ENCODE measurements at places on chromosomes 5 and 9.
A peak's percentile ranks its signal among the peaks of the same experiment; 100 is the strongest.

DNA sequence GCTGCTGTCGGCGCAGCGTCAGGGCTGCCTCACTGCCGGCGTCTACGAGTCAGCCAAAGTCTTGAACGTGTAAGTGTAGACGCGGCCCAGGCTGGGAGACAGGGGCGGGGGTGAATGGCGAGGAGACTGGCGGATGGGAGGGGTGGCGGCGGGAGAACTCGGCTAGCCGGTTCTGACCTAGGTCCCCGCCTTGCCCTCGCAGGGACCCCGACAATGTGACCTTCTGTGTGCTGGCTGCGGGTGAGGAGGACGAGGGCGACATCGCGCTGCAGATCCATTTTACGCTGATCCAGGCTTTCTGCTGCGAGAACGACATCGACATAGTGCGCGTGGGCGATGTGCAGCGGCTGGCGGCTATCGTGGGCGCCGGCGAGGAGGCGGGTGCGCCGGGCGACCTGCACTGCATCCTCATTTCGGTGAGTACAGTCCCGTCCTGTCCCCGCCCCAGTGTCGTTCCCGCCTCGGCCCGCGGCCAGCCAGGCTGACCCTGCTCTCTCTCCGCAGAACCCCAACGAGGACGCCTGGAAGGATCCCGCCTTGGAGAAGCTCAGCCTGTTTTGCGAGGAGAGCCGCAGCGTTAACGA is 745 bp downstream of the GADD45G start:
- DNase-seq: peak; percentile 62

DNA sequence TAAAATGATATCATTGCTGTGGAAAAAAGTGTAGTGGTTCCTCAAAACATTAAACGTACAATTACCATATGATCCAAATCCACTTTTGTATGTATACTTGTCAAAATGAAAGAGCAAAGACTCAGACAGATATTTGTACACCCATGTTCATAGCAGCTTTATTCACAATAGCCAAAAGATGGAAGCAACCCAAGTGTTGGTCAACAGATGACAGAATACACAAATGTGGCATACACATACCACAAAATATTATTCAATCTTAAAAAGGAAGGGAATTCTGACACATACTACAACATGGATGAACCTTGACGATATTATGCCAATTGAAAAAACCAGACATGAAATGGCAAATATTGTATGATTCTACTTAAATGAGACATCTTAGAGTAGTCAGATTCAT is 524.5 kb upstream of the WWC1 start:
- no peak for DNase-seq

DNA sequence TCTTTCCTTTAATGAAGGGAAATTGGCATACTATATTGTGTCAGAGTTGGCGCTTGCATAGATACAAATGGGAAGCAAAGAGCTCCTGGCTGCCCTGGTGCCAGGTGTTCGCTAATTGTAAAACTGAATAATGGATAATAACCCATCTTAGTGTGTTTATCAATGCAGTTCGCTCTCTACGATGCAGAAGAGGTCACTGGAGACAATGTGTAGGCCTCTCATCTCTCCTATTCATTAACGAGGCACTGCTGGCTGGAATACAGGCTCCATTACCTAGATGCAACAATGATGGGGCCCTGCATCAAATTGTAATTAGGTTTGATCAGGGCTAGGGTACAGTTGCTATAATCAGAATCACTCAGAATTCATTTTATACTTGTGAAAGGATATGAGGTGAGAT is 171.0 kb downstream of the RMI1 start:
- no peak for DNase-seq

- no peak for DNase-seq
These were observed 47.5 kb downstream of the NEURL1B start for GRCh38 chr5:172688349-172689217.

Measured in dorsolateral prefrontal cortex (tissue), 122 donors.